Tibial nerve (tissue), 4 donors: ENCODE measurements at places on chromosomes 13 and 19.

DNA sequence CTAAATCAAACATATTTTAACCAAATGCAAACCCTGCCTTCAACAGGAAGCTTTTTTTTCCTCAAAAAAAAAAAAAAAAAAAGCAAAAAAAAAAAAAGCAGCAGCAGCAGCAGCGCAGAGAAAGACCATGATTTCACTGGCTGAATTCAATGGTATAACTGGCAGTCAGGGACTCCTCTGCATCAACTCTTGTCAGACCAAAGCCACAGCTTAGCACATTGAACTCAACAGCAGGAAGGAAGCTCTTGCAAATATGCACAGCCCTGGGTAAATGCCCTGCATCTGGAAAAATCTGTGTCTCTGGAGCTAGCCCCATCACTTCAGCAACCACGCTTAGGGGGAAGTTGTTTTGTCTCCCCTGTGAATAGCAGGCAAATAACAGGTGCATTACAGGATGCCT, 17.6 kb upstream of the DHRS12 start:
- no peak for DNase-seq

DNA sequence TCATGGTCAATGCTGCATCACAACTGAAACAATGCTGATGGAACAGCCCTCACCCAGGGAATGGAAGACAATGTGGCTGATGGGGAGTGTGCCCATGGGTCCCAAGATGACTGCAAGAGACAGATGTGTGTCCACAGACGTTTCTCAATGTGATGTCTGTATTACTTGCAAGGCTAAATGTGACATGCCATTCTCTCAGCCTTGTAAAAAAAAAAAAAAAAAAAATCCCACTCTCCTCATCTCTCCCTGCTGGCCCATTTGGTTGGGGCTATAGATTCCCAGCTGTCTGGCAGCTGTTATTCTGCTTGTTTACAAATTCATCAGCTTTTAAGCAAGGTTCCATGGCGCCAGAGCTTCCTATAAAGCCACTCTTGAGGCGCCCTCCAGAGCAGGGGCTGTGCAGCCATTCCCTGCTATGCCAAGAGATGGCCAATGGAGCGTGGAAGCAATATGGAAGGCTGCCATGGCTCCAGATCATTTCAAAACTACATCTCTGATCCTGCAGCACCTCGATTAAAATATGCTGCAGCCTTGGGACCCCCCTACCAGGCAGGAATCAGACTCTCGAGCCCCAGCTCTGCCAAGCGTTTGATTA, 294.8 kb downstream of the FOXO1 start:
- no peak for DNase-seq

DNA sequence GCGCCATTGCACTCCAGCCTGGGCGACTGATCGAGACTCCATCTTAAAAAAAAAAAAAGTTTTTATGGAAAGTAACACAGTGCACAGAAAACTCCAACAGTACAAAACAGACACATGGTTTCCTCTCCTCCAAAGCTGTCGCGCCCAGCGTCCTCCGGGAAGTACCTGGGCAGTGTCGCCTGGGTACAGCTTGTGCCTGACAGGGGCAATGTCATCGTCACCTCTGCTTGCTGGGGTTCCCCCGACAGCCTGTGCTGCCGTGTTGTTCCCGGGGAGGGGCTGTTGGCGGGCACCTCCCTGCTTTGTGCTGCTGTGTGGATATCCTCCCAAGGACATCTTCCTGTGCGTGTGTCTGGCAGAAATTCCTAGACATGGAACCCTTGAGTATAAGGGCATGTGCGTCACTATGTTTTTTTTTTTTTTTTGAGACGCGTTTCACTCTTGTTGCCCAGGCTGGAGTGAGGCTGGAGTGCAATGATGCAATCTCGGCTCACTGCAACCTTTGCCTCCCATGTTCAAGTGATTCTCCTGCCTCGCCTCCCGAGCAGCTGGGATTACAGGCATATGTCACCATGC, 2.4 kb upstream of the F2RL3 start:
- peak; percentile 11 for DNase-seq

- DNase-seq = no peak
Measured at GRCh38 chr13:48559638-48560320, 26.9 kb upstream of the RCBTB2 start.

- DNase-seq = no peak
Measured at GRCh38 chr13:91216928-91217700, 130.4 kb upstream of the MIR17HG start.

- DNase-seq = no peak
Measured at GRCh38 chr13:67150608-67151007, 79.5 kb downstream of the PCDH9 start.
